ENCODE measurements at places on chromosomes 12 and 14.

DNA sequence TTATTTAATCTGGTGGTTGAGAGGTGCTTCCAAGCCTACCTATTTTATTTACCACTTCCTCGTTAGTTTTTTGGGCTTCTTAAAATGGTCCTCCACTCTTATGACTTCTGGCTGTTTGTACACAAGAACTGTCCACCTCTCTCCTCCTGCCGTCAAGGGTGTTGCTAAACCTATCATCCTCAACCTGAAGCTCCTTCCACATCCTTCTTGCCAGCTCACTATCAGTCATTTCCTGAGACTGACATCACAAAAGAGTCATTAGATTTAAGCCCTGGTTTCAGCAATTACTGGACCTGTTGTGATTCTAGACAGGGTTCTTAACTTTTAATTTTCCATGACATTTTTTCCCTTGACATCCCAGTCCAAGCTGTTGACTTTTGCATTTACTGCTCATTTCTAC, 91.9 kb downstream of the BICD1 start:
- DNase-seq: no peak

DNA sequence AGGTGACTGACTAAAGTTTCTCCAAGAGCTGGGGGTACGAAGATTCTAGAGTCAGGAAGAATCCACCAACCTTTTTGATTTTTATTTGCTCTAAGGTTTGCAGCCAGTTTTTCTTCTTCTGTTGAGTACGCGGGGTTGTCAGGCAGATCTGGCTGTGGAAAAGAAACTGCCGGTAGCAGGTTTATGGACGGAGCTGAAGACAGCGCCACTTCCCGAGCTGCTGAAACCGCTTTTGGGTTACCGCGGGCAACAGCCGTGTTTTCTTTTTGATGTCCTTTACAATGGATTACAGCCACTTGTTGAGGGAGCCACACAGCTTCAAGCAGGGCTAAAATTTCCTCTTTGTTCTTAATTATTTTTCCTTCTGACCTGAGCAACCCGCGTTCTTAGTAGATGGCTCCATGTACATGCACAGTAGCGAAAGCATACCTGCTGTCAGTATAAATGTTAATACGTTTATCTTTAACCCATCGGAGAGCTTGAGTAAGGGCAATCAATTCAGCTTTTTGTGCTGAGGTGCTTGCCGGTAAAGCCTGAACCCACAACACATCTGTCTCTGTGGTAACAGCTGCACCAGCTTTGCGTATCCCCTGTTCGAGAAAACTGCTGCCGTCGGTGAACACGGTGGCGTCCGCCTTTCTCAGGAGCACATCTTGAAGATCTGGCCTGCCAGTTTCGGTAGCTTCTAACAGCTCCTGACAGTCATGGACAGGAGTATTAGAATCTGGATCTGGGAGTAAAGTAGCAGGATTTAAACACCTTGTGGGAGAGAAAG, 674.3 kb downstream of the TMEM121 start:
- no peak for DNase-seq

DNA sequence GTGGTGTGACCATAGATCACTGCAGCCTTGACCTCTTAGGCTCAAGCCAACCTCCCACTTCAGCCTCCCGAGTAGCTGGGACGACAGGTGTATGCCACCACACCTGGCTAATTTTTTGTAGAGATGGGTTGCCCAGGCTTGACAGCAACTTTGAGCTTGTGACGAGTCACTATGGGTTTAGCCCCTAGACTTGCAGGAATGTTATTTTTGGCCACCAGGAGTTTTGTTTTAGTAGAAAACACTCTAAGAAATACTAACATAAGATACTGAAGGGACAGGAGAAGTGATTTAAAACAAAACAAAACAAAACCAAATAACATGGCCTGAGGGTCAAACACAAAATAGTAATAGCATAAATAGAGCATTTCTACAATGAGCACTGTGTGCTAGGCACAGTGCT, 26.4 kb downstream of the SETD3 start:
- no peak for DNase-seq

GRCh38 chr12:24139035-24139434, 189.6 kb upstream of the SOX5 start:
- DNase-seq: no peak

GRCh38 chr14:49396801-49397200, 189.4 kb downstream of the RPS29 start:
- DNase-seq: no peak

- DNase-seq: no peak
These were observed 84.6 kb downstream of the RIN3 start for GRCh38 chr14:92597906-92598905.
